ENCODE measurements at places on chromosomes 11 and 22.

GRCh38 chr22:43129426-43130425 lies 13.5 kb downstream of the MCAT start:
- DNase-seq, result no peak

GRCh38 chr11:131441051-131441810 lies 70.8 kb downstream of the NTM start:
- no peak for DNase-seq

DNA sequence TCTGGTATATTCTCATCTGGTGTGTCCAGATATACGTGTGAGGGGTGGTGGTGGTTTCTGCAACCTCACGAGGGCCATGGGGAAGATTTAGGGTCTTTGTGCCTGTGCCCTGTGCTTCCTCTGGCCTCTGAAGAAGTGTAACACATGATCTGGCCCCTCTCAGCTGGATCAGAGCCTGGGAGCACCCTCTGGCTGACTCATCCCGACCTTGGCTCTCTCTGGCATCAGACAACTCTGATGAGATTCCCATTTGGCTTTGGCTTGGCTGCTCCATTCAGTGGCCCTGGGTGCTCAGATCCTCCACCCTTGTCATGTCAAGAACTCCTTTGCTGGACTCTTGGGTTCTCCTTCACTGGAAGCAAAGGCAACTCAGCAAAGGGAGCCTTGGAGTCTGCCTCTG lies 45.2 kb downstream of the RASSF10 start:
- no peak for DNase-seq

- no peak for DNase-seq
These were observed 139.3 kb downstream of the ST3GAL4 start for GRCh38 chr11:126494831-126495230.

- DNase-seq, result no peak
These were observed 19.6 kb upstream of the MOGAT2 start for GRCh38 chr11:75697906-75698581.

GRCh38 chr11:72209101-72209500 lies 7.5 kb upstream of the FOLR2 start:
- DNase-seq, result no peak

- no peak for DNase-seq
These were observed 274.9 kb upstream of the CADM1 start for GRCh38 chr11:115778928-115779650.

- no peak for DNase-seq
These were observed 108.9 kb downstream of the CD44 start for GRCh38 chr11:35247863-35248262.

- DNase-seq, result no peak
These were observed 783.6 kb downstream of the BRD1 start for GRCh38 chr22:49044091-49044490.

- DNase-seq, result no peak
These were observed 14.8 kb upstream of the P2RY2 start for GRCh38 chr11:73203322-73203721.

GRCh38 chr11:113685654-113686359 lies 20.3 kb downstream of the TMPRSS5 start:
- DNase-seq, result no peak

GRCh38 chr22:44906999-44907644 lies 102.7 kb downstream of the PHF21B start:
- DNase-seq, result no peak

GRCh38 chr22:48070760-48071159 lies 1308.3 kb downstream of the TBC1D22A start:
- DNase-seq, result no peak

- peak; percentile 62 for DNase-seq
These were observed 7.8 kb upstream of the L3MBTL2 start for GRCh38 chr22:41197038-41197972.

DNA sequence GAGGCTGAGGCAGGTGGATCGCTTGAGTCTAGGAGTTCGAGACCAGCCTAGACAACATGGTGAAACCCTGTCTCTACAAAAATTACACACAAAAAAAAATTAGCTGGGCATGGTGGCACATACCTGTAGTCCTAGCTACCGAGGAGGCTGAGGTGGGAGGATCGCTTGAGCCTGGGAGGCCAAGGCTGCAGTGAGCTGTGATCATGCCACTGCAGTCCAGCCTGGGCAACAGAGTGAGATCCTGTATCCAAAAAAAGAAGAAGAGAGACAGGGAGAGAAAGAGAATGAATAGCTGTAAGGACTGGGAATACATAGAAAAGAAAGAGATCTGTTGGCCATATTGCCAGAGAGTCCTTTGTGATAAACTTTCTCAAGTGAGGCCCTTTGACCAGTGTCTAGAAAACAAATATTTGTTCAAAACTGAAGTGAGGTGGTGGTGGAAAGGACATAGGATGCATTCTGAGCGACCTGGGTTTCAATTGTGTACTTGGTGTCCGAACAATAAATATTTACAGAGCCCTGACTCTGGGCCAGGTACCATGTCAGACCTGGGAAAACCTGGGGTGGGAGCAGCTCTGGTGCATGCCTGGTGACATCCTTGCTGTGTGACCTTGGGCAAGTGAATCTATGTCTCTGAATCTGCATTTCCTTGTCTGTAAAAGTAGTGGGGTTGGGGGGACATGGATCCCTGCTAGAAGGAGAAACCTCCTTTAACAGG lies 89.6 kb upstream of the CRYBB3 start:
- no peak for DNase-seq

- DNase-seq, result peak; percentile 78
These were observed 66.2 kb downstream of the THAP12 start for GRCh38 chr11:76314741-76315090.

GRCh38 chr11:15163136-15163535 lies 48.4 kb downstream of the INSC start:
- no peak for DNase-seq

- DNase-seq, result no peak
These were observed 5.6 kb downstream of the SLC35C1 start for GRCh38 chr11:45810431-45811108.

DNA sequence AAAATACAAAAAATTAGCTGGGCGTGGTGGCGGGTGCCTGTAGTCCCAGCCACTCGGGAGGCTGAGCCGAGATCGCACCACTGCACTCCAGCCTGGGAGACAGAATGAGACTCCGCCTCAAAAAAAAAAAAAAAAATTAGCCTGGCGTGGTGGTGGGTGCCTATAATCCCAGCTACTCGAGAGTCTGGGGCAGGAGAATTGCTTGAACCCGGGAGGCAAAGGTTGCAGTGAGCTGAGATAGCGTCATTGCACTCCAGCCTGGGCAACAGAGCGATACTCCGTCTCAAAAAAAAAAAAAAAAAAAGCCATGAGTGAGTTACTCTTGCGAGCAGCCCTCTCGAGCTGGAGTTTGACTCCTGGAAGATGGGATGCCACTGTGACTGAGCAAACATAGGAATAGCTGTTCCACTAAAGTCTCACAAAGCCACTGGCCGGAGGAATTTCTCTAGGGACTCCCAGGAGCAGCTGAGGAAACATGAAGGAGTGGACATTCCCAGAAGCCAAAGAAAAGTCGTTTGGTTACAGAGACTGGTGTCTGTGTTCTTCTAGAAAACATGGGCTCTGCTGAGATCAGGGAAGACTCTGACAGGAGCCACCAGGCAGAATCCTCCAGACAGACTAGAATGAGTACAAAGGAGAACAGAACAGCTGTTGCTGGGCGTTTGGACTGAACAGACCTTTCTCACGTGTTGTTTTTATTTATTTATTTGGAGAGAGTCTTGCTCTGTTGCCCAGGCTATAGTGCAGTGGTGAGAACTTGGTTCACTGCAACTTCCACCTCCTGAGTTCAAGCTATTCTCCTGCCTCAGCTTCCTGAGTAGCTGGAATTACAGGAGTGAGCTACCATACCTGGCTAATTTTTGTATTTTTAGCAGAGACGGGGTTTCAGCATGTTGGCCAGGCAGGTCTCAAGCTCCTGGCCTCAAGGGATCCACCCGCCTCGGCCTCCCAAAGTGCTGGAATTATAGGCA lies 32.4 kb upstream of the MYH9 start:
- no peak for DNase-seq

DNA sequence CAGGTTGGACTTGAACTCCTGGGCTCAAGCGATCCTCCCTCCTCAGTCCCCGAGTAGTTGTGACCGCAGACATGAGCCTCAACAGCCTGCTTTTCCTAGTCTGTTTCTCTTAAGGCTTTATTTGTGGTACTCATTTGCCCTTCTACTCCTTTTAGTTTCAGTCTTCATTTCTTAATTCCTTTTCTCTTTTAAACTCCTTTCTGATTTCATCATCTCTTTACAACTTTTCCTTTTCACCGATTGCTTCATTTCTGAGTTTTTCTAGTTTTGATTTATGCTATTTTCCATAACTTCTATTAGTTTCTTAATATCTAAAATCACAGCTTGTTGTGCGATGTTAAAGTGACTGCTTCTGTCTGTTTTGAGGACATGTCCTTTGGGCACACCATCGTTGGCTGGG lies 17.3 kb upstream of the MRGPRF start:
- DNase-seq, result no peak

DNA sequence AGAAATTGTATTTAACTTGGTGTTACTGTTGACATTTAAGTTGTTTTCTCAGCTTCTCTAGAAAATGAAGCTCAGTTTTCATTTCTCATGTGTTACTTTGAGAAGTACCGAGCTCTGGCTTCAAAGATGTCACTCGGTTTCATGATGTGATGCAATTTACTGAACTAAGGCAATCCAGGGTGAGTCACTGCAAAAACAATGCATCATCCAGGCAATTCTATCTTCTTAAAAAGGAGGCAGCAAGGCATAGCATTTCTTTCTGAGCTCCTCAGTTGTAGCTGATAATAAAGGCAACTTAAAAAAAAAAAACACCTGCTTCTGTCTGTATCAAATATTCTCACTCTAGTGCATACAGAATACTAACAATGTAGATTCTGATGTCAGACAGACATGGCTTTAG lies 91.1 kb upstream of the KCNA4 start:
- peak; percentile 84 for DNase-seq

DNA sequence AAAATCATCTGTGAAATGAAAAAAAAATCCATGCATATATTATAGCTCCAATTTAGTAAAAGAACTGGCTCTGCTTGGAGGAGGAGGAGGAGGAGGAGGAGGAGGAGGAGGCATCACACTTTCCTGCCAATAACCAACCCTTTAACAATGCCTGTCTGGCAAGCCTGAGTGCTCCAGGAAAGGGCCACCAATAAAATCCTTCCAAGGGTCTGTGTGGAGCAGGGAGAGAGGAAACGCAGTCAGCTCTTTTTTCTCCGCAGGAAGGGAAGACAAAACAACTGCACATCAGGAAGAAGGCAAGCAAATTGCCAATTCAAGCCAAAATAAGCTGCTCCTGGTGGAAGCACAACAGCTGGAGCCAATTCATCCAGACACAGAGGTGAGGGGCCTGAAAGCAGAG lies 139.0 kb downstream of the KCNC1 start:
- no peak for DNase-seq

GRCh38 chr22:47139013-47139789 lies 376.8 kb downstream of the TBC1D22A start:
- no peak for DNase-seq

DNA sequence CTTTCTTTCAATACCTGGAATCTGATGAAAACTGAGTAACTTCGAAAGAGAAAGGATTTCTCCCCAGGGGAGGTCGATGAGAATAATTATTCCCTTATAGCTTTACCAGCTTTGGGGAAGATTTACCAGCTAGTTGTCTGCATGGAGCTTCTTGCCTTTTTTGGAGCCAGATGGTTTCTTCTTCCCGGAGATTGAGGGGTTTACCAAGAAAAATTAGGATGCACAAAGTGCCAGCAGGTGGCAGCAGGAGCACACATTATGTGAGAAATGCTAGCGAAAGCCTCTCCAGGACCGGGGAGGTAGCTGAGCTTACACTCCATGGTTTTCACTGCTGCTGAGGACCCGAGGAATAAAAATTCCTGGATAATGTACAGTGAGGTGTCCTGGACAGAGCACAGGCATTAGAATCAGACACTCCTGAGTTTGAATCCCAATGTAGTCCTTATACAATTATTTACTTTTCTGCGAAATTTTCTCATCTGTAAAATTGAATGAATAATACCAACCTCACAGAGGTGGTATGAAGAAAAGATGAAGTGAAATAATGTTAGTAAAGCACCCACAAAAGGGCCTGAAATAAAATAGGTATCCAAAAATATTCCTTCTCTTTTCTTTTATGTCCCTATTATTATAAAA lies 46.0 kb upstream of the PARVA start:
- peak; percentile 88 for DNase-seq

DNA sequence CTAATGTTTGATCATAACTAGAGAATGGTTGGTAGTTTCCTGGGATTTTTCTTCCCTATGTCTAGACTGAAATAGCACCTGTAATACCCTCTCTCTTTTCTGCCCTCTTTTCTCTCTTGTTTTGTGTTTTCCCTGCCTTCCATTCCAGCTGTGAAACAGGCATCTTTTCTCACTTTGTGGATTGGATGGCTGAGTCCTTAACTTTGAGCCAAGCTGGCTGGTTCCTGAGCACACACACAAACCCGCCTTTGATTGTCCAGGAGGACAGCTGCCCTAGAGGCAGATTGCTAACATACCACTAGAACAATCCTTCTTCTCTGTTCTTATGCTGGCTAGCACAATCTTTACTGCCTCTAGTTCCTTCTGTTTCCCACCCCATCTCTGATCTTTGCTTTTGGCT lies 17.7 kb downstream of the CTNND1 start:
- no peak for DNase-seq

DNA sequence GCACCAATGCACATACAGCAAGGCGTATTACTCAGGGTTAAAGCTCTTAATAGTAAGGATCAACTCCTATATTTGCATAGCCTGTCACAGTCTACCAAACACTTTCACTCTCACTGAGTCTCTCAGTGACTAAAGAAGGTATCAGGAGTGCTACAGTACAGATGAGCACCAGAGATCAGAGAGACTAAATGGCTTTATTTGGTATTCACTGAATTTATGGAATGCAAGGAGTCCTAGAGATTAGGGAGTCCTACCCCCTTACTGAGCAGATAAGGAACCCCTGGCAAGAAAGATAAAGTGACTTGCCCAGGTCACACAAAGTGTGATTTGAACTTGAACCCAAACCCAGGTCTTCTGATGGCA lies 396.4 kb upstream of the CCDC90B start:
- DNase-seq, result no peak

GRCh38 chr11:46229230-46229629 lies 48.2 kb upstream of the CREB3L1 start:
- DNase-seq, result no peak

- peak; percentile 60 for DNase-seq
These were observed 51.5 kb downstream of the FAM181B start for GRCh38 chr11:82682003-82682751.

- no peak for DNase-seq
These were observed 320.4 kb downstream of the CADM1 start for GRCh38 chr11:115183830-115184229.

DNA sequence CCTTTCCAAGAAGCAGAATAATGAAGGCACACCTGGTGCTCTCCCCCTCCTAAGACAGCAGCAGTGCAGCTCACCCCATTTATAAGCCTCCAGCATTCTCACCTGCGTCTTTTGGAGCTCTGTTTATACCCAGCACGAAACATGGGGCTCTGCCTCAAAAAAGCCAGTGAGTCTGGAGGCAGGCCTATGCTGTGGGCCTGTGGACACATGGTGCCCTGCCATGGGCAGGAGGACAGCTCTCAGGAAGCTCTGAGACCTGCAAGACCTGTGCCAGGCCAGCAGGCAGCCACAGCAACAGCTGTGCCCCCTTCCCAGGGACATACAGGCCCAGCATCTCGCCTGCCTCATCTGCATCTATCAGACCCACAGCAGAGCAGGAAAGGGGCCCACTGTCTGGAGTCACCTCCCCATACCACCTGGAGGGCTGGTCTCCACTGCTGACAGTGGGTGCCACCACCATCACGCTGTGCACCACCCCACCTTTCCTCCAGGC lies 64.2 kb downstream of the DGCR2 start:
- DNase-seq, result no peak

- peak; percentile 28 for DNase-seq
These were observed 92.8 kb upstream of the TEAD1 start for GRCh38 chr11:12581416-12581815.
